ENCODE measurements at places on chromosomes 12 and 14.

DNA sequence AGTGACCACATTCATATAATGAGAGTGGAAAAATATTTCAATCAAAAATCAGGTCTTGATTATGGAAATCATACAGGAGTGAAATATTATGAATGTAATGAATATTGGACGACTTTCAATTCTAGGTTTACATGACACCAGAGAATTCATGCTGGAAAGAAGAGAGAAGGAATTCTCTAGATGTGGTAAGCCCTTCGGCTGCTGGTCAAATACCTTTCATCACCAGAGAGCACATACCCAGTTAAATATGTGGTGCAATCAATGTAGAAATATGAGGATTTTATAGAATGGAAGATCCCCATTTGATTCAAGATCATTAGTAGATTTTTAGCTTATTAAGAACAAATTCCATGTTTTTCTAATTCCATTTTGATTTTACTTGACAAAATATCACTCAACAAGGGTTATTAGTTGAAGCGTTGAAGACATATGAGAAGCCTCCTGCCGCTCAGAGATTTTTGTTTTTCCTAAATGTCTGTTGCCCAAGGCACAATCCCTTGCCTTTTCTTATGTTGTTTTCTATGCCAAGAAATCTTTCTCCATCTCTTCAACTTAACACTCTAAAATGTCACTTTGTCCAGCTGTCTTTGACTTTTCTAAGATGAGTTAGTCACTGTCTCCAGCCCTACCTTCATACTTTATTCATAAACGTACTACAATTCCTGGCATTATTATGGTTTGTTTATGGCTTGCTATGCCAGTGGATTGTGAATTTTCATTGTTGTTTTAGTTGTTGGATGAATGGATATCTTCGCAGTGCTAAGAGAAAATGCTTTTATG, 72.8 kb upstream of the ZDHHC17 start:
- peak; percentile 91 for DNase-seq

GRCh38 chr12:88855301-88855700, 275.0 kb upstream of the KITLG start:
- DNase-seq = peak; percentile 18

- DNase-seq = no peak
Observed at GRCh38 chr12:103102225-103102744, 144.8 kb downstream of the ASCL1 start.

DNA sequence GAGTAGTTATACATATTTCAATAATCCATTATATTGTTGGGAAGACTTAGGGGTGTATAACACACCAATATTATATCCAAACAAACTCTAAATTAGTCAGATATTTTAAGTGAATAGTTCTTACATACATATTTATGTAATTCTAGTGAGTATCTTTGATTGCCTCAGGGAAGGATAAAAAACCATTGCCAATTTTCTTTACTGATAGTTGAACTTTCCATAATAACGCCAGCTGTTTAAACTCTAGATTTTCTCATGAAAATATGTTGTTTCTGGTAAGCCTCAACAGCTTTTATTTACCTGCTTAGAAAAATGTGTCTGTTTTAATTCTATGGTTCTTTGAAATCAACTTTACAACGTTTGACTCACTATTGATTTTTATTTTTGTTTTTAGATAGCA, 959.6 kb upstream of the NOVA1 start:
- DNase-seq = no peak

DNA sequence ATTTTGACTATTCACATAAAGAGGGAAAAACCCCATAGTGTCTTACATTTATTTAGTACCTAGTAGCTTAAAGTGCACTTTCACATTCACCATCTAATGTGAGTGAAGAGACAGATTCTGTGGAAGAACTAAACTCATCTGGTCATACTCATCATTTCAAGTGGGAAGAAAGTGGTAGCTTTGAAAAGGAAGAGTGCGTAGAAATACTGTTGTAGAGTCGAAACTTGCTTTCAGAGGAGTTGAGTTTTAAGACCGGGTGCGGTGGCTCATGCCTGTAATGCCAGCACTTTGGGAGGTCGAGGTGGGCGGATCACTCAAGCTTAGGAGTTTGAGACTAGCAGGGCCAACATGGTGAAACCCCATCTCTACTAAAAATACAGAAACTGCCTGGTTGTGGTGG, 222.2 kb downstream of the ERC1 start:
- no peak for DNase-seq

DNA sequence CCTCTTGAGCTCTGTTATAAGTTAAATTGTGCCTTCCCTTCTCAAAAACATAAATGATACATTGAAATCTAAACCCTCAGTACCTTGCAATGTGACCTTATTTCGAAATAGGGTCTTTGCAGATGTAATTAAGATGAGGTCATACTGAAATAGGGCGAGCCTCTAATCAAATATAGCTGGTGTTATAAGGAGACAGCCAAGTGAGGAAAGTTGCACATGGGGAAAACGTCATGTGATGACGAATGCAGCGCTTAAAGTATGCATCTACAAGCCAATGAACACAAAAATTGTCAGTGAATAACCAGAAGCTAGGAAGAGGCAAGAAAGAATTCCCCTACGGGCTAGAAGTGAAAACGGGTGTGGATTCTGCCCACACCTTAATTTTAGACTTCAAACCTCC, 305.2 kb upstream of the FOXG1 start:
- DNase-seq = peak; percentile 24

DNA sequence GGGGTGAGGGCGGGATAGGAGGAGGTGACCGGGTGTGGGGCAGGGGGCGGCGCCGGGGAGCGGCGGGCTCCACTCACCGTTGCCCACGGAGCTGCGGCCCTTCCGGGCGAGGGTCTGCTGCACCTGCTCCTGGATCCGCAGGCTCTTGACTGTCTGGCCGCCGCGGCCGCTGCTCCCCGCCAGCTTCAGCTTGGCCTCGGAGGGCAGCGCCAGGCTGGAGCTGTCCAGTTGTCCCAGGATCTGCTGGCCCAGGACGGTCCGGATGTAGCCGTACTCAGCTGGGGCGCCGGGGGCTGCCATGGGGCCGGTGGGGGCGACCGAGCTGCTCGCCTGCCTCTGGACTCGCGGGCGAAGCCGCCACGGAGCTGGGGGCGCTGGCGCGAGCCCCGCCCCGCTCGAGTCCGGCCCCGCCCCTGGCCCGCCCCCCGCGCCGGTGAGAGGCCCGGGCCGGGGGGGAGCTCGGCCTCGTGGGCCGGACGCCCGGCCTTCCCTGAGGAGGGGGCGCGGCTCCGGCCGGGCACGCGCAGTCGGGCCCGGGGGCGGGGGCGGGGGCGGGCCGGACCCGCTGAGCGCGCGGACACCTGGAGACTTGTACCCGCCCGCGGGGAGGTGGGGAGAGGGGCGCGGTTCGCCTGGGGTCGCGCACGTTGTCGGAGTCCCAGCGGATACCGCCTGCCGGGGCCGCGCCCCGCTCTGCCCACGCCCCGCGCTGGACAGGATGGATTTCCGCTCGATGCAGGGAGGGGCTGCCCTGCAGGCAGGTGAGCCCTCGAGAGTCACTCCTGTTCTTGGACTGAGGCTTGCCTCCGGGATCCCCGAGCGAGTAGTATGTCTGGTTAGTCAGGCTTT, at the start of gene PKP2:
Gene PKP2, minus strand, starts transcription at position 346 of the 849 bp plus-strand sequence. Its CDS starts 46 bp downstream, at position 300.
- DNase-seq = no peak

DNA sequence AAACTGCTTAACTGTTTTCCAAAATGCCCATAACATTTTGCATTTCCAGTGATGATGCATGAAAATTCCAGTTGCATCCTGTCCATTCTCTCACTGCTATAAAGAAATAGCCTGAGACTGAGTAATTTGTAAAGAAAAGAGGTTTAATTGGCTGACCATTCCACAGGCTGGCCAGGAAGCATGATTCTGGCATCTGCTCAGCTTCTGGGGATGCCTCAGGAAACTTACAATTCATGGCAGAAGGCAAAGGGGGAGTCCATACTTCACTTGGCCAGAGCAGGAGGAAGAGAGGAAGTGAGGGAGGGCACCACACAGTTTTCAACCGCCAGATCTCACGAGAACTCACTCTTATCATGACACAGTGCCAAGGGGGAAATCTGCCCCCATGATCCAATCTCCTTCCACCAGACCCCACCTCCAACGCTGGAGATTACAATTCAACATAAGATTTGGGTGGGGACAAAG, 18.2 kb upstream of the CLEC2D start:
- peak; percentile 73 for DNase-seq

GRCh38 chr12:88242571-88242925, 100.4 kb downstream of the TMTC3 start:
- peak; percentile 62 for DNase-seq

DNA sequence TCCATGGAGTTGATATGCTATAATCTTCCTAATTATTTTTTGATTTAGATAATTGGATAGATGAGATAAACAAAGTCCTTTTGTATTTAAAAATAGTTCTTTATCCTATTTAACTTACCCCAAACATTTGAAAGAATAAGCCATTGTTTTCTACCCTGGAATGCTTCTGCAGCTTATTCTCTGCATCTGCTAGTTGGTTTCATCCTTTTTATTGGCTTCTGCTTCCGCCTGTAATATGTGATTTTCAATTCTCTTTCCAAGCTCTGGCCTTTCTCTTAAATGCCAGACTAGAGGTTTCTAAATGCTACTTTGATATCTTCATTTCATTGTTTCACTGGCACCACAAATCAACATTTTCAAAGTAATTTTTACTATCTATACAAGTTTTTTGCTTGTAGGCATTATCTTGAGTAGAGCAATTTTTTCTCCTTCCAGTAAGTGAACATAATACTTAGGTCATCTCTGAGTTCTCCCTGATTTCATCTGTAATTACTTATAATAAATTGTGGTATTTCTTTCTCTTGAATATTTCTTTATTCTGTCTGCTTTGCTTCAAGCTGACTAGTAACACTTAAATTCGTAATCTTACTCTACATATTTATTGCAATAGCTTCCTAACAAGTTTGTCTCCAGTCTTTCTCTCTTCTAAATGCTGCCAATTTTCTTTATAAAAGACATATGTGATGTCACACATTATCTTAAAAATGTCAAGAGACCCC, 958.4 kb downstream of the SLC6A15 start:
- DNase-seq = no peak

GRCh38 chr14:28297559-28297958, 469.0 kb upstream of the FOXG1 start:
- no peak for DNase-seq

DNA sequence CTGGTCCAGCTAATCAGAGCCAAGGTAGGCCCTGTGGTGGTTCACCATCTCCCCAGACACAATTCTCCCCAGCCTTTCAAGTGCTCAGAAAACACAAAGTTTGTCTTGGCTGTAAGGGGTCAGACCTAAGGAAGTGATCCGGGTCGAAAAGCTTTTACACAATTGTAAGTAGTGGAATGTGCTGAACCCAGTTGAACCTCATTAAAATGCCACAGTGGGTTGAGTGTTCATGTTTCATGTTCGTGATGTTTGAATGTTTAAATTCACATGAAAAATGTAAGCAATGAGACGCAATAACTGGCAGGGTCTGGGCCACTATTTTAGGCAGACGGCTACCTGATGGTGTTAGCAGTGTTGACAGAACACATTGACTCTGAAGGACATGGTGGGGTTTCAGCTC, 60.9 kb upstream of the JDP2 start:
- DNase-seq = no peak

DNA sequence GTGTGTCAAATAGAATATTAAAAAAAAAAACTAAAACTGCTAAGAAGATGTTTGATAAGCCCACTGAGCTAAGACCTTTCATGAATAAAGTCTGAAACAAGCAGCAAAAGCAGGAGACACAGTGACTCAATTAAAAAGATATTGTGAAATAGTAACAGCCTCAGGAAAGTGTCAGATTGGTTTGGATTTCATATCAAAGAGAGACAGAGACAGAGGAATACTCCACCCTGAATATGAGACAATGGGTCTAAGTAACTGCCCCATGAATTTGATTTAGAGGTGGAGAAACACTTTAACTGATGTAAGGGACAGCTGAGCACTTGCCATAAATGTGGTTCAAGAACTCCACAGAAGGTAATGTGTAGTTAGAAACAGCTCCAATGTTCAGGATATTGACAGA, 277.9 kb upstream of the FOXG1 start:
- DNase-seq = no peak

GRCh38 chr12:48933664-48934311, 8.5 kb upstream of the FKBP11 start:
- no peak for DNase-seq

GRCh38 chr14:90453401-90453951, 56.6 kb downstream of the CALM1 start:
- peak; percentile 6 for DNase-seq

GRCh38 chr14:95261616-95262510, 57.8 kb downstream of the CLMN start:
- DNase-seq = no peak

- no peak for DNase-seq
Observed at GRCh38 chr14:61403411-61403810, 82.0 kb downstream of the PRKCH start.

GRCh38 chr12:116880213-116880816, 926 bp downstream of the HRK start:
- no peak for DNase-seq

GRCh38 chr12:131117438-131118245, 163.9 kb downstream of the ADGRD1 start:
- DNase-seq = no peak

GRCh38 chr12:117466677-117467362, 105.4 kb upstream of the NOS1 start:
- no peak for DNase-seq

DNA sequence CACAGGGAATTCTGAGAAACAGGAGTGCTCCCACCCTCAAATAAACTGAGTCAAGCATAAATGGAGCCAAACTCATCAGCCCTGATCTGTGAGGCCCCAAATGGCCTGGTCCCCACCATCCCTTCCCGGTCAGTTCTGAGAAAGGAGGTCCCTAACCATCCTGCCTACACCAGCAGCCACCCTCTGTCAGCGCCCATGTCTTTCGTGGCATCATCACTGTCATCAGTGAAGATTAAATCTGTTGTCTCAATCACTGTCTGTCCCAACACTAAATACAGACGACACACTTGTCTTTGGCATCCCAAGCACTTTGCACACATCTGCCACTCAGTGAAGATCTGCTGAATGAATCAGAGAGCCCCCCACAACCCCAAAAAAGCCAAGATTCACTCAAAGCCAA, 22.4 kb downstream of the VPS37B start:
- DNase-seq = no peak

GRCh38 chr12:50127546-50127945, 15.5 kb downstream of the COX14 start:
- DNase-seq = no peak

DNA sequence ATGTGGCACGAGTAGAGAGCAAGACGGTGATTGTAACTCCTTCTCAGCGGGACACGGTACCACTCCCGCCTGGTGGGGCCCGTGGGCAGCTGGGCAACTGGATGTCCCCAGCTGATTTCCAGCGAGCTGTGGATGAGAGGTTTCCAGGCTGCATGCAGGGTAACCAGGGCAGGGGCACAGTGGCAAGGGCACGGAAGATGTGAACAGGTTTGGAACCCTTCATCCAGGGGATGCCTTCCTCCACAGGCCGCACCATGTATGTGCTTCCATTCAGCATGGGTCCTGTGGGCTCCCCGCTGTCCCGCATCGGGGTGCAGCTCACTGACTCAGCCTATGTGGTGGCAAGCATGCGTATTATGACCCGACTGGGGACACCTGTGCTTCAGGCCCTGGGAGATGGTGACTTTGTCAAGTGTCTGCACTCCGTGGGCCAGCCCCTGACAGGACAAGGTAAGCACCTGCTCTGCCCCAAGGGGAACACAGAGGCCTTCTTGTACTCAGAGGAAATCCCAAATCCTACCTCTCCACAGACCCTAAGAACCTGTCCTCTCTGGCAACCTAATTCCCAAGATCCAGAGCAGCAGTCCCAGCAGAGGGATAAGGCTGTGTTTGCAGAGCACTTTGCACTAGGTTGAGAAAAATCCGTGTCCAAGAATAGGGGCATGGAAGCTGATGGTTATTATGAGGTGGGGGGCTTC, 4.3 kb downstream of the PCK2 start:
- DNase-seq = no peak

GRCh38 chr14:60164712-60165546, at the start of gene DHRS7:
Gene DHRS7 (minus strand): TSS chr14:60165398. CDS start chr14:60165309, 89 bp downstream.
- DNase-seq = peak; percentile 79

- no peak for DNase-seq
Observed at GRCh38 chr12:75715323-75715644, 203.9 kb upstream of the KRR1 start.

Data from fibroblast of skin of abdomen (primary cell).